Effector memory CD4-positive, alpha-beta T cell (primary cell): ENCODE measurements at places on chromosomes 6 and 20.

GRCh38 chr20:59835057-59835447 lies 98.4 kb downstream of the SYCP2 start:
- no peaks in the 10 kb centered on the region for H3K36me3 ChIP-seq
- H3K27me3 ChIP-seq = no peaks in the 10 kb centered on the region
- H3K4me3 ChIP-seq = no peak overlapping the region
- no peaks in the 10 kb centered on the region for H3K4me1 ChIP-seq
- no peak overlapping the region for H3K27ac ChIP-seq

DNA sequence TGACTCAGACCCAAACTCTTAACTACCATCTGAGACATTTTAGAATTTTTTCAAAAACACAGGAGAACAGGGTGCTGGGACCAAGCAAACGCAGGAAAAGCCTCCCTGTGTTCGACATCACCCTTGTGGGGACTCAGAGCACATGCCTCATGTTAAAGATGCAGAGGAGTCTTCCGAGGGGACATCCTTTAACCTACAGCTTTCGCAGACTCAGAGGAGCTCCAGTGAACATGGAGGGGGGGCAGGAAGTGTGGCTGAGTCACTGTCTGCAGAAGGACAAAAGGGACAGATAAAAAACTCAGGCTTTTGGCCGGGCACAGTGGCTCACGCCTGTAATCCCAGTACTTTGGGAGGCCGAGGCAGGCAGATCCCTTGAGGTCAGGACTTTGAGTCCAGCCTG lies 15.1 kb downstream of the BMP7 start:
- no peak overlapping the region for H3K4me3 ChIP-seq
- no peaks in the 10 kb centered on the region for H3K36me3 ChIP-seq
- H3K27me3 ChIP-seq = no peaks in the 10 kb centered on the region
- H3K4me1 ChIP-seq = no peaks in the 10 kb centered on the region
- H3K27ac ChIP-seq = no peak overlapping the region

- H3K36me3 ChIP-seq = no peaks in the 10 kb centered on the region
- H3K4me1 ChIP-seq = no peaks in the 10 kb centered on the region
- no peaks in the 10 kb centered on the region for H3K27me3 ChIP-seq
- no peak overlapping the region for H3K4me3 ChIP-seq
- DNase-seq = no peak
Measured at GRCh38 chr6:44698602-44699001, 311.1 kb downstream of the CDC5L start.

GRCh38 chr6:154683756-154684523 lies 49.3 kb upstream of the SCAF8 start:
- no peak overlapping the region for H3K27ac ChIP-seq
- H3K36me3 ChIP-seq = no peaks in the 10 kb centered on the region
- no peaks in the 10 kb centered on the region for H3K27me3 ChIP-seq

- H3K27ac ChIP-seq = no peak overlapping the region
- H3K27me3 ChIP-seq = no peaks in the 10 kb centered on the region
- H3K4me3 ChIP-seq = no peak overlapping the region
Measured at GRCh38 chr6:42275376-42276033, 57.8 kb upstream of the MRPS10 start.

- H3K27ac ChIP-seq = peak overlapping the region; percentile 76
- H3K36me3 ChIP-seq = no peaks in the 10 kb centered on the region
- DNase-seq = no peak
- H3K27me3 ChIP-seq = no peaks in the 10 kb centered on the region
- peaks cover 14% of the 10 kb centered on the region for H3K4me1 ChIP-seq
Measured at GRCh38 chr20:3887876-3888620, 1.1 kb upstream of the PANK2 start.

GRCh38 chr6:138507977-138508675 lies 8.8 kb upstream of the NHSL1 start:
- DNase-seq = no peak
- H3K4me1 ChIP-seq = no peaks in the 10 kb centered on the region
- H3K27ac ChIP-seq = no peak overlapping the region
- H3K27me3 ChIP-seq = no peaks in the 10 kb centered on the region
- no peaks in the 10 kb centered on the region for H3K36me3 ChIP-seq

GRCh38 chr6:52505726-52506409 lies 71.0 kb downstream of the TRAM2 start:
- H3K27me3 ChIP-seq = no peaks in the 10 kb centered on the region
- H3K36me3 ChIP-seq = peaks cover 31% of the 10 kb centered on the region
- no peak overlapping the region for H3K27ac ChIP-seq
- no peak overlapping the region for H3K4me3 ChIP-seq
- no peaks in the 10 kb centered on the region for H3K4me1 ChIP-seq

GRCh38 chr20:59004763-59005522 lies 2.1 kb downstream of the CTSZ start:
- no peaks in the 10 kb centered on the region for H3K27me3 ChIP-seq
- H3K36me3 ChIP-seq = peaks cover 6% of the 10 kb centered on the region
- peaks cover 31% of the 10 kb centered on the region for H3K4me1 ChIP-seq
- DNase-seq = peak; percentile 18
- peak overlapping the region; percentile 47 for H3K27ac ChIP-seq
